Substantia nigra (tissue), 51 donors: ENCODE measurements at places on chromosomes 12 and 14.
A peak's percentile ranks its signal among the peaks of the same experiment; 100 is the strongest.

GRCh38 chr12:27237790-27238771 is 6.0 kb upstream of the STK38L start:
- peak; percentile 13 for DNase-seq

DNA sequence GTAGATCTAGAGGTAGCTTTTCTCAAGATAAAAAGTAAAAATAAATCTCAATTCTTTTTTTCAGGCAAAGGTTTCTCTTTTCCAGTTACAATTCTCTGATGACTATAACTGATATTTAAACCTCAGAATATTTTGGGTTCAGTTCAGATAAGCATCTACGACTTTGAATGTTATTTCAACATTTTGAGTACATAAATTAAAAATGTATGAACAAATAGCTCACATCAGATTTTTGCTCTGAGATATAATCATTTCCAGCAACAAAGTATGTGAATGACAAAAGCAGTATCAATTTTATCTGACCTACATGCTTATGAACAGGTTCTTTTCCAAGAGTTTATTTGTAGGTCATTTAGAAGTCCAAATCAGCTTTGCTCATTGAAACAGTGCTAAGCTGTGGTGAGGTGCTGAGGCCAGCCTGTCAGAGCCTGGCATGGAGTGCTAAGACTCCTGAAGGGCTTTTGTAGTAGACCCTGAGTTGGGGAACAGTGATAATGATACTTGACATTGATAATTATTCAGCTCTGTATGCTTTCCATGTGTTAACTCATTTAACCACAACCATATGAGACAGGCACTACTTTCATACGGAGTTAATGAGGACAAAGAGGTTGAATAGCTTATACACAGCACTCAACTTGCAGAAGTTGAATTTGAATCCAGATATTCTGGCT is 205.0 kb upstream of the DCN start:
- DNase-seq, result no peak

DNA sequence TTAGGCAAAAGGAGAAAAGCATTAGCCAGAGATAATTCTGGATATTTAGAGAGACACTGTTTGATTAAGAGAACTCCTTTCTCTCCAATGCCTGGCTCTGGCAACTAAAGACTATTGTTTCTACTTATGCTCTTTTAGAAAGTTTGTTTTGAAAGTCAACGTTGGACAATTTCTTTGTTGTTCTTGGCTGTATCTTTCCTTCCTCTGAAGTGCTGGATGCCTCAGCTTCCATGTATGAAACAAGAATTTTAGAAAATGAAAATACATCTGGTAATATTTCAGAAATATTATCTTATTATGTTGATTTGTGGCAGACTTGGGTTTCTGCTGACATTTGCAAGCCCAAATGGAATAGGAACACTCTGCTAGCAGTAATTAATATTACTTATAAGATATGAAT is 382.6 kb downstream of the SNAPC1 start:
- no peak for DNase-seq

- DNase-seq, result no peak
These were observed 414.8 kb downstream of the SLC6A15 start for GRCh38 chr12:84497819-84498218.

GRCh38 chr12:65296508-65297265 is 18.2 kb downstream of the MSRB3 start:
- DNase-seq, result no peak

DNA sequence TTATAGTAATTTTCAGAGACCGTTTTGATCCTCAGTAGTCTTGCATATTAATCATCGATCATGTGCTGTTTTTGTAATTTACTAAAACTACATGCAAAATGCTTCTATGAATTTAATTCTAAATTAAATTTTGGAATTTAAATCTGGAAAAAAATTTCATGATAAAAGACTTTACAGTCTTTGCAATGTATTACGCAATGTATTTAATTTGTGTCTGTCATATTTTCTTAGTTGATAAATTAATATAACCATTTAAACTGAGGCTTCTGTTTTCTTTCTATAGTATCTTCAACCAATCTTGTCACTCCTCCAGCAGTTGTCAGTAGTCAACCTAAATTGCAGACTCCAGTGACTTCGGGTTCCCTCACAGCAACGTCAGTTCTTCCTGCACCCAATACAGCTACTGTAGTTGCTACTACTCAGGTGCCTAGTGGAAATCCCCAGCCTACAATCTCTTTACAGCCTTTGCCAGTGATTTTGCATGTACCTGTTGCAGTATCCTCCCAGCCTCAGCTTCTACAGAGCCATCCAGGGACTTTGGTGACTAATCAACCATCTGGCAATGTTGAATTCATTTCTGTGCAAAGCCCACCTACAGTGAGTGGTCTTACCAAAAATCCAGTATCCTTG is 94.8 kb downstream of the ATF7IP start:
- DNase-seq, result no peak

DNA sequence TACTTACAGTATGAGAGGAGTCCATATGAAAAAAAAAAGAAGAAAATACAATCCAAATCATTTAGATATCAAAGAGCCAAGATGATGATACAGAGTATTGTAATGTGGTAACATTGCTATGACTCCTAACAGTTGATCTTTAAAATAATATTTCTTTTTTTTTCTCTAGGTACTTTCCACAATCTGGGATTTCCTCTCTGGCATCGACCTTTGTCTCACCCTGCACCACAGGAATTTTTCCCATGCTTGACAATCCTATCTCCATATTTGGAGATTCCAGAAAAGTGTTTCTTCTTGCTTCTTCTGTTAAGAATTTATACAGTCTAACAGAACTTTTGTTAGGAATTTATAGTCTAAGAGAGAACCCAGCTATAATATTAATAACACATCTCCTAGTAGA is 184.4 kb downstream of the ITPR2 start:
- no peak for DNase-seq

GRCh38 chr14:99794151-99794780 is 1.1 kb downstream of the EML1 start:
- no peak for DNase-seq

- no peak for DNase-seq
These were observed 63.7 kb upstream of the DDX11 start for GRCh38 chr12:31009976-31010375.

DNA sequence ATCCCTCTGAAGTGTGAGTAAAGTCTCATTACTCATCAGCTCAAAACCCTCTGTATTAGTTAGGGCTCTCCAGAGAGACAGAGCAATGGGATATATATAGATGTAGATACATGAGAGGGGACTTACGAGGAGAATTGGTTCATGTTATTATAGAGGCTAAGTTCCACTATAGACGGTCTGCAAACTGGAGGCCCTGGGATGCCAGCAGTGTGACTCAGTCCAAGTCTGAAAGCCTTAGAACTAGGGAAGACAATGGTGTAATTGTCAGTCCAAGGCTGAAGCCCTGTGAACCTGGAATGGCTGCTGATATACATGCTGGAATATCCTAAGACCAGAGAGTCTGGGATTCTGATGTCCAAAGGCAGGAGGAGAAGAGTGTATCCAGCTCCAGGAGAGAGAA is 57.3 kb upstream of the CEP83 start:
- no peak for DNase-seq

- no peak for DNase-seq
These were observed 52.7 kb downstream of the WNK1 start for GRCh38 chr12:805022-805632.

DNA sequence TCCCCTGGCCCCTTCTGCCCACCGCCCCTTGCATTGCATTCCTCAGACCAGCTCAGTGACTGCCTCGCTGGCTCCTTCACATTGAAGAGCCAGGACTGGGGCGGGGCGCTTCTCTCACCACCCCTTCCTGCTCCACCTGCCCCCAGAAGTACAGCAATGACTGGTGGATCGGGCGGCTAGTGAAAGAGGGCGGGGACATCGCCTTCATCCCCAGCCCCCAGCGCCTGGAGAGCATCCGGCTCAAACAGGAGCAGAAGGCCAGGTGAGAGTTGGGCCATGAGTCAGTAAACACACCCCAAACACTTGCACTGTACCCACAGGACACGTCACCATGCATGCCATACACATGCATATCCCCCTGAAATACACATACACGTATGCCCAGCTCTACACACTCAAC is 5.8 kb downstream of the CACNB3 start:
- no peak for DNase-seq
